Pancreas (tissue), 10 donors: ENCODE measurements at places on chromosomes 6 and 20.

DNA sequence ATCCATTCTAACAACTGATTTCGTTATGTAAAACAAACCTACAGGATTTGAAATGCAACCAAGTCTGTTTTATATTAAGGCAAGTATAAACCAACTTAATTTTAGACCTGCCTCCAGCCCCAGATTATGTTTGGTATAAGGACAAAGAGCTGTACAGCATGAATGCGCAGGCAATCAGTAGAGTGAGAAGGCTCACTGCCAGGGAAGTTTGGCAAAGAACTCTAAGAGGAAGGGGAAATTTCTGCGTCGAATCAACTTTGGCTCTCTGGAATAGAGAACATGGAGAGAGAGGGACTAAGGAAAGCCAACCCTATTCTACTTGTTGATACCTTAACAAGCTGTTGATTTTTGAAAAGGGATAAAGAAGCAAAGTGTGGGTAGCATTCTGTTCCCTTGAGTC lies 96.9 kb upstream of the FOXO3 start:
- H3K27ac ChIP-seq: no peak overlapping the region
- no peaks in the 10 kb centered on the region for H3K27me3 ChIP-seq
- no peak overlapping the region for H3K4me3 ChIP-seq
- H3K36me3 ChIP-seq: no peaks in the 10 kb centered on the region
- no peak for DNase-seq
- H3K4me1 ChIP-seq: peaks cover 5% of the 10 kb centered on the region

DNA sequence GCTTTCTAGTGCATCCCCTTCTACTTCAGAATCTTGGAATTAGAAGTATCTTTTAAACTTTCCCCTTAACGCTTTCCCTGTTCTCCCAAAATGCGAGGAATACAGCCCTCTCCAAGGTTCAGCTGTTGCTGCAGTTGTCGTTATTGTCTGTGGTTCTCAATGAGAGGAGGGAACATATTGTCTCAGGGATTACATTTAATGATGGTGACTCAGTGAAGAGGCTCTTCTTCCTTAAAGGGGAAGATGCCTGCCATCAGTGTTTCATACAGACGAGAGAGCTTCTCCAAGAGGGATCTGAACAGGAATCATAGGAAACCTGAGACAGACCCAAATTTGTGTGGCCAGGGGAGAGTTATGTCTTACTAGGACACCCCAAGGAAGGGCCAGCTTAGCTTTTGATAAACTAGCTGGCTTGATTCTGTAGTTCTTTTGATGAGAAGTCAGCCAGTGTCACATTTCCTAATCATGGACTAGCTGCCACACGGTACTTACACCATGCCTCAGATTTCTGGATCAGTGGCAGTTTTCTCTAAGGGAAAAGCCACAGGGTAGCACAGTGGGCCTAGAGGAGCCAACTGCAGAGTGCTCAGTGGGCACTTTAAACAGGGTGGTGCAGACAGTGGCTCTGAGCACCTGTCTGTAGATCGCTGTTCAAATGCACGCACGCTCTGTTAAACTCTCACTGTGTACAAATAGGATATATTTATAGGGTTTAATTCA lies 59.7 kb upstream of the TMEM181 start:
- no peaks in the 10 kb centered on the region for H3K27me3 ChIP-seq
- no peak for DNase-seq
- peaks cover 4% of the 10 kb centered on the region for H3K4me1 ChIP-seq
- peaks cover 4% of the 10 kb centered on the region for H3K36me3 ChIP-seq
- H3K27ac ChIP-seq: no peak overlapping the region

DNA sequence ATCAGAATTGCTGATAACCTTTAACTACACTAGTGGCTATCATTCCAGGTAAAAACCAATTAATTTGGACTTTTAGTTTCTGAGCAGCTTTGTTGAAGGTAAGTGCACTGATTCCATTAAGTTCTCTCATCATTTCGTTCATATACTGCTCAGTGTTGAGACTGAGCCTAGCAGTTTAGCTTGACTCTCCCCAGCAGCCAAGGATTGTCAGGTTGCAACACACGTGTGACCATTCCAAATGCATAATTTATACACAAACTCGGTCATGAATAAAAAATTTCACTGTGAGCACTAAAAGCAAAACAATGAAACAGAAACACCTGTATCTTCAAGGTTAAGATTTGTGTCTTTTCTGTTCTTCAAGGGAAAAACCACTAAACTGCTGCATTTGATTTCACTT lies 8.9 kb downstream of the FERMT1 start:
- no peak for DNase-seq
- no peak overlapping the region for H3K27ac ChIP-seq
- H3K36me3 ChIP-seq: peaks cover 11% of the 10 kb centered on the region
- H3K4me3 ChIP-seq: no peak overlapping the region

DNA sequence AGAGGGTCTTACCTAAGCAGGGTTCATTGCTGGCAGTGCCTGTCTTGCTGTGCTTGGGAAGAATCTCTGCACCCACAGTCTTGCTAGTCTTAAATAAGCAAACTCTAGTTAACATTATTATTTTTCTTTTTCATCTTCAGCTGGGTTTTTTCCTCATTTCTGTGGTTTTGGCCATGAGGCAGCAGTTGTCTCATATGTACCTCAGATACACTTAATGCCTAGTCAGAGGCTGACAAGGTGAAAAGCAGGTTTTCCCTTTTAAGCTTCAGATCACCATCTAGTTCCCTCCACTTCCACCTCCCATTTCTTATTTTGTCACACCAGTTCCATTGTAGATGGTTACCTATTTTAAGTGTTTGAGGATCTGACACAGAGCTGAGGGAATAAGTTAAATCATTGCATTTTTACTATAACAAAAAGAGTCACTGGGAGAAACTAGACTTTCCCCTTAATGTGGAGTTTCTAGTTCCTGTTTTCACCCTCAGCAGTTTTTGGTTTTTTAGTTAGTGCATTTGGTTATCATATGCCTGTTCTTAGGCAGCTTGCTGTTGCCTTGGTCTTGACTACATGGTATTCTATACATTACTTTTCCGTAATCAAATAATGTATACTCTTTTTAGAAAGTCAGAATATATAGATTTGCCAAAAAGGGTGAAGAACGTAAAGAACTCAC lies 46.0 kb downstream of the AFDN start:
- peaks cover 38% of the 10 kb centered on the region for H3K36me3 ChIP-seq
- no peak overlapping the region for H3K27ac ChIP-seq
- no peak overlapping the region for H3K4me3 ChIP-seq
- H3K27me3 ChIP-seq: no peaks in the 10 kb centered on the region

- no peak overlapping the region for H3K27ac ChIP-seq
- DNase-seq: no peak
- no peaks in the 10 kb centered on the region for H3K27me3 ChIP-seq
These were observed 52.2 kb downstream of the MANEA start for GRCh38 chr6:95629551-95629950.

DNA sequence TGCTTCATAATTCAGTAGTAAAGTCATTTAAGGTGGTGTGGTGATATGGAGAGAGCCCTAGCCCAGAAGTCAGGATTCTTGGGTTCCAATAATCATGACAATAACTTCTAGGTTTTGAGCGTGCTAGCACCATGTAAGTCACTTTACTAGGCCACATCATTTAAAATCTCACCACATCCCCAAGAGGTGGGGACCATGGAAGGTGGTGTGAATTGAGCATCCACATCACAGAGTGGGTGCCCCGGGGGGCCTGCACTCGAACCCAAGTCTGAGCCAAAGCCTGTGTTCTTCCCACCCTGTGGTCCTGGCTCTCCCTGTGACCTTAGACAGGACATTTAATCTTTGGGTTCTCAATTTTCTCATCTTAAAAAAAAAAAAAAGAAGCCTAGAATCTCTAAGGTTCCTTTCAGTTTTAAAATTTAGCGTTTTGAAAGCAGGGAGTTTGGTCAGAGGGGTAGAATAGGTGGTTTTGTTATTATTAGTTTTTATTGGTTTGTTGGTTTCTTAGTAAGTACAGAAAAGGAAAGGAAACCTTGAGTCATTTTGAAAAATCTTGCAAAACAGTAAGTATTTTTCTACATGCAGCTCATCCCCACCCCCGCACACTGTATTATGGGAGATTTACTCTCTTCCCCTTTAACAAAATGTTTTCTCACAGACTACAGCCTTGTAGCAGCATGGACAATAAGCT lies 26.4 kb downstream of the ARMC2 start:
- DNase-seq: no peak
- H3K36me3 ChIP-seq: no peaks in the 10 kb centered on the region
- no peaks in the 10 kb centered on the region for H3K27me3 ChIP-seq
- H3K27ac ChIP-seq: peak overlapping the region; percentile 25
- no peaks in the 10 kb centered on the region for H3K4me1 ChIP-seq

- H3K4me1 ChIP-seq: no peaks in the 10 kb centered on the region
- DNase-seq: no peak
- no peaks in the 10 kb centered on the region for H3K36me3 ChIP-seq
- no peak overlapping the region for H3K4me3 ChIP-seq
- no peaks in the 10 kb centered on the region for H3K27me3 ChIP-seq
These were observed 78.2 kb downstream of the TSHZ2 start for GRCh38 chr20:53050338-53050737.

DNA sequence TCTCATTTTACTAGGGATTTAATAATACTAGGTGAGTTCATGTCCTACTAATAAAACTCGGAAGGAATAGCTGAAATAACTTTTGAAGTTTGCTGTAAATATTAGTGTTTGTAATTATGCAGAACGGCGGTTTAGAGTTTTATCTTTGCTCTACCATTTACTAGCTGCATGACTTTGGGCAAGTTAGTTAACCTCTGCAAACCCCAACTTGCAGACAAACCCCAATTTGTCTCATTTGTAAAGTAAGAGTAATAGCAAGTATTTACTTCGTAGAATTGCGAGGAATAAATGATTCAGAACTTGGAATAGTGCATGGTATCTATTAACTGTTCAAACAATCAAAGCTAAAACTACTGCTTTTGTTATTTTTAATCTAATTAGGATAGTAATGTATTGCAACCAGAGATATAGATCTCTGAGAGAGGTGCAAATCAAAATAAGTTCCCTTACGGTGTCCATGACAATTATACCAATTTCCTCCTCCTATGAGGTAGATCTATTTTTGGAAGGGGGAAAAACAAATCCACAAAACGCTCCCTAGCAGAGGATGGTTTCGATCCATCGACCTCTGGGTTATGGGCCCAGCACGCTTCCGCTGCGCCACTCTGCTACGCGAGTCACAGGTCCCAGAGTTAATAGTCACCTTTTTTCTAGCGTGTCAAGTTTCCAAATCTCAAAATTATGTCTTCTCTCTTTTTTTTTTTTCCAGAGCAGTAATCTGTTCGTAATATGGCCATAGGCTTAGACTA lies 35.1 kb upstream of the BTN3A2 start:
- no peaks in the 10 kb centered on the region for H3K4me1 ChIP-seq
- no peak overlapping the region for H3K4me3 ChIP-seq
- peaks cover 13% of the 10 kb centered on the region for H3K27me3 ChIP-seq
- no peak for DNase-seq
- no peaks in the 10 kb centered on the region for H3K36me3 ChIP-seq
- H3K27ac ChIP-seq: no peak overlapping the region

DNA sequence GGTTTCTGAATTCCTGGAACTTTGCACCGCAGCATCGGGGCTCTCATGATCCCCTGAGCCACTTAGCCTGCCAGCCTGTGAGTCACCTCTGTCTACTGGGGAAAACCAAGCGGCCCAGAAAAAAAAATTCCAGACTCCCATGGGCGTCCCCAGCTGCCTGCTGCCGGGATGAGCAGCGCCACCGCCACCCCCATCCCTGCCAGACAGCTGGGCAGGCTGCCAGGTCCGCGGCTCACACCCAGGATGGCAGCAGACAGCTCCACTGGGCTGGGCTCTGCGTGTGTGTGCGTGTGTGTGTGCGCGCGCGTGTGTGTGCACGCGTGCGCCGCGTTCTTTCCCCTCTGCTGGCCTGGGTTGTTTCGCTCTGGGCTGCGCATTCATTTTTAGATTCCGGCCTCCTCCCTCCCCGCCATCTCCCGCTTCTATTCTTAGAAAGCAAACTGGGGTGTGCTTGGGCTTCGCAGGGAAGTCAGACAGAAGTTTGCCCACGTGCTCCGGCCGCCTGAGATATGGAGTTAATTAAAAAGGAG lies 38.9 kb upstream of the PMEPA1 start:
- peak overlapping the region; percentile 17 for H3K4me3 ChIP-seq
- H3K27me3 ChIP-seq: no peaks in the 10 kb centered on the region
- H3K4me1 ChIP-seq: peaks cover 10% of the 10 kb centered on the region
- peak; percentile 89 for DNase-seq
- H3K27ac ChIP-seq: no peak overlapping the region
- no peaks in the 10 kb centered on the region for H3K36me3 ChIP-seq

DNA sequence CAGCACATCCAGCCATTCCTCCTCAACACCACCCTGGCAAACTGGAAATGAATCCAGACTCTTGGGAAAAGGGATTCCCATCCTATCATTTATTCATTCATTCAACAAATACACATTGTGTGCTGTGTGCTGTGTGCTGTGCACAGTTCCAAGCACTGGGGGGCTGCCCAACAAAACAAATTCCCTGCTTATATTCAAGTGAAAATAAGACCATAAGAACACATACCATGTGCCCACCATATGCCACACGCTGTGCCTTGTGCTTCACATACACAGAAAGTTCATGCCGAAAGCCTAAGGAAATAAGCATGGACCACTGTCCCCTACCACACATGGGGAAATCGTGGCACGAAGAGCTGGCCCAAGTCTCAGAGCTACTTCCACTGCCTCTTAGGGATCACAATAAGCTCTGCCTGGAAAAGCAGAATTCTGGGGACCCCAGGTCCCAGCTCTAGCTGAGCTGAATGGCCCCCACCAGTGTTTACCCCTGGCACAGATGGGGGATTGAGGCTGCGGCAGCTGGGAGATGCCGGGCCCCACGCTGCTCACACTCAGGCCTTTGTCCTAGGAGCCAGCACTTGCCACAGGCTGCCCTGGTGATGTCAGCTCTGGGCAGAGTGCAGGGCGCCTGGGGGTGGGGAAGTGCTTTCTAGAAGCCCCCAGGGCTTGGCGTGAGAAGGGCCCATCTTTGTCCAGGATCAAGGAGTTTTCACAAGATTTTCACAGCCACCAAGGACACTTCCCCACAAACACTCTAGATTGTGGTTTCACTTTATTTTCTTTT lies 99.6 kb downstream of the PREX1 start:
- no peaks in the 10 kb centered on the region for H3K27me3 ChIP-seq
- DNase-seq: no peak
- no peak overlapping the region for H3K4me3 ChIP-seq
- no peak overlapping the region for H3K27ac ChIP-seq
- no peaks in the 10 kb centered on the region for H3K36me3 ChIP-seq

DNA sequence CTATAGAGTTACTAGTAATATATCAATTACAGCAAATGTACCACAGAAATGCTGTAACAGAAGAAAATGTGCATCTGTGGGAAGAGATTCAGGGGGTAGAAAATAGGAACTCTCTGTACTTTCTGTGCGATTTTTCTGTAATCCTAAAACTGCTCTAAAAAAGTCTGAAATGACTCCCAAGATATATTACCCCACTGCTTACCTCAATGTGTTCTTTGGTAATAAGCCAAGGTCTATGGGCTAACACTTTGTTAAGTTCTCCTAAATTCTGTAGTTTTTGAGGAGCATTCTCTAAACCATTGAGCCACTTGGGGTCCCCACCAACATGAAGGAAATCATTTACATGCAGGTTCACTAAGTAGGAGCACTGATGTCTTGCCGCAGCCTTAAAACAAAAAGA lies 94.4 kb downstream of the SESN1 start:
- no peaks in the 10 kb centered on the region for H3K36me3 ChIP-seq
- DNase-seq: no peak
- no peaks in the 10 kb centered on the region for H3K27me3 ChIP-seq
- no peak overlapping the region for H3K27ac ChIP-seq
- H3K4me3 ChIP-seq: no peak overlapping the region

- no peak for DNase-seq
- no peaks in the 10 kb centered on the region for H3K27me3 ChIP-seq
- H3K4me3 ChIP-seq: no peak overlapping the region
- no peaks in the 10 kb centered on the region for H3K36me3 ChIP-seq
These were observed 51.6 kb downstream of the CDH4 start for GRCh38 chr20:61303675-61304074.
